ENCODE measurements at places on chromosomes 7 and 10.
A peak's percentile ranks its signal among the peaks of the same experiment; 100 is the strongest.

- no peak for DNase-seq
These were observed 16.4 kb downstream of the ARL4A start for GRCh38 chr7:12703881-12704280.

DNA sequence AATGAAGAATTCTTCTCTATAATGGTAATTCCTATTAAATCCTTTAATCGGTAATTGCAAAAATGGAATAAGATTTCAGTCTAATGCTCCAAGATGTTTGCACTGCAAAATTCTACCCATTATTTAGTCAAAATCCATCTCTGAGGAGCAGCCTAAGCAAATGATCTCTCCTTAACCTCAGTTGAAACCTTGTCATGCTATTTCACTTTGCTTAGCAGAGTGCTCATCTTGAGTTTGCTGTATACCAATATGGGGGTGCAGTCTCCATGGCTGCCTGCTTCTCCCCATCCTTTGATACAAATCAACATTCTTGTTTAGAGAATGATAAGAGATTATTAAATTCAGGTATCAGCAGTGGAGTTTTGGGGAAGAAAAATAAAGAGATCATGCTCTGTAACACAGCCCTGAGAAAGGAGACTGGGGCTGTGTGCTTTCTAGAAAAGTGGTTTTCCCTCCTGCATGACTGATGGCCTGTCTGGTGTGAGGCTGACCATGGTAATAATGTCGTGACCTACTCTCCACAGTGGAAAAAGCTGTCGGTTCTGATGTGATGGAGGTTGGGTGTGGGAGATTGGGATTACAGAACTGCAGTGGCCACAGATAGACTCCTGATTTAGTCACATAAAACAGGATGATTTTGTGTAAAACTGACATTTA lies 982.1 kb downstream of the NRG3 start:
- DNase-seq = no peak

DNA sequence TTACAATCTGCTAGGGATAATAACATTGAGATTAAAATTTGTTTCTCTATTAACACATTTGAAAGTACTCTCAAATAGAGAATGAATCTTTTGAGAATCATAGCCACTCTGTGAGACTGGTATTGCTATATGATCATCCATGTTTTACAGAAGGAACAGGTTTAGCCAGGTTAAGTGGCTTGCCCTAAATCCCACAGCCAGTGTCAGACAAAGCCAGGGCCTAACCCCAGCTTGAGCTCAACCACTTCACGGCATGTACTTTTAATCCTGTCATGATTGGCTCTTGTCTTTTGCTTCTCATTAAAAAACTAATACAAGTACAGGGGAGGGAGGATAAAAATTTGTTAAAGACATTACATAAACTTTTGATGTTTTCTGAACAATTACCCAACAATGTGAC lies 3.8 kb upstream of the ZNRF2 start:
- DNase-seq = no peak

- no peak for DNase-seq
These were observed 207.1 kb upstream of the ZNF32 start for GRCh38 chr10:43855667-43856210.

- DNase-seq = no peak
These were observed 106.4 kb upstream of the GSDME start for GRCh38 chr7:24863626-24864025.

- no peak for DNase-seq
These were observed 83.4 kb upstream of the SMNDC1 start for GRCh38 chr10:110387983-110388686.

DNA sequence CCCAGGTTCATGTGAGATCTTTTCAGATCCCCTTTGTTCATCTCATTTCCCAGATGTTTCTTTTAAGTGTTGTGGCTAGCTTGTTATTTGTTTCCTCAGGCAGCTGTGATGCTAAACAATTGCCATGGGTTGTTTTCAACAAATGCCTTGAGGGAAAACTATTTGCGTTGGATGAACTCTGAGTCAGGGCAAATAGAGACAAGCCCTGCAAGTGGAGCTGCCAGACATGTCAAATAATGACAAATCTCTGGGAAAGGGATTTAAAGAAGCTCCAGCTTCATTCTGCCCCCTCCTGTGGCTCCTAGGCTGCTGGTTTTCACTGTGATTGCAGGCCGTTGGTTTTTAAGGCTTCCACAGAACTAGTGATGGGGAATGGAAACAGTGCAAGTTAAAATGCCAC lies 272.4 kb upstream of the SP8 start:
- no peak for DNase-seq

- DNase-seq = no peak
These were observed 115.5 kb downstream of the FOXP2 start for GRCh38 chr7:114530057-114530611.

DNA sequence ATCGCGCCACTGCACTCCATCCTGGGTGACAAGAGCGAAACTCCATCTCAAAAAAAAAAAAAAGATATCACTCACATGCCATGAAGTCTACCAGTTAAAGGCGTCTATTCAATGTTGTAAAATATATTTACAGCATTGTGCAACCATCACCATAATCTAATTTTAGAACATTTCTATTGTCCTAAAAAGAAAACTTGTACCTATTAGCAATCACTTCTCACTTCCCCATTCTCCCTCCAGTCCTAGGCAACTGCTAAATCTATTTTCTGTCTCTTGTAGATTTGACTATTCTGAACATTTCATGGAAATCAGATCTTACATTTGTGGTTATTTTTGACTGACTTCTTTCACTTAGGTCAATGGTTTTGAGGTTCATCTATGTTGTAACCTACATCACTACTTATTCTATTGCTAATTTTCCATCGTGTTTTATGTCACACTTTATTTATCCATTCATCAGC lies 25.2 kb upstream of the OTUD1 start:
- no peak for DNase-seq

- no peak for DNase-seq
These were observed 6.2 kb downstream of the RHBDD2 start for GRCh38 chr7:75885036-75885435.

GRCh38 chr7:17552952-17553351 lies 254.5 kb downstream of the AHR start:
- no peak for DNase-seq

GRCh38 chr10:3747248-3747960 lies 37.6 kb downstream of the KLF6 start:
- DNase-seq = no peak

- no peak for DNase-seq
These were observed 21.8 kb downstream of the MRPS24 start for GRCh38 chr7:43847496-43847895.

DNA sequence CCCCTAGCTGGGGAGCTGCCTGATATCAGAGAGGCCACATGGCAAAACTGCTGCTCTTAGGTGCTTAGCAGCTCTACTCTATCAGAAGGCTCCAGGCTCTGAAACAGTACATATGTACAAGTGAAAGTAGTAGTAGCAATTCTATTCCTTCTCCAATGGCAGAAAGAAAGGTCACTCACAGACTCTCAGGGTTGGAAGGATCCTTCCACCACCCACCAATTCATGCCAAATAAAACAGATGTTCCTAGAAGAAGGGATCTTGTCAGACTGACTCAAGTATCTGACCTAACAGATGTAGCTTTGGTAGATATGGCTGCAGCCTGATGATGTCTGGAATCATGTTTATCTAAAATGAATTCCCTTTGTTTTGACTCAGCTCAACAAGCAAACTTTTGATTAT lies 8.0 kb upstream of the ALDH18A1 start:
- DNase-seq = no peak

- no peak for DNase-seq
These were observed 282.7 kb upstream of the SEMA3D start for GRCh38 chr7:85469446-85470010.

DNA sequence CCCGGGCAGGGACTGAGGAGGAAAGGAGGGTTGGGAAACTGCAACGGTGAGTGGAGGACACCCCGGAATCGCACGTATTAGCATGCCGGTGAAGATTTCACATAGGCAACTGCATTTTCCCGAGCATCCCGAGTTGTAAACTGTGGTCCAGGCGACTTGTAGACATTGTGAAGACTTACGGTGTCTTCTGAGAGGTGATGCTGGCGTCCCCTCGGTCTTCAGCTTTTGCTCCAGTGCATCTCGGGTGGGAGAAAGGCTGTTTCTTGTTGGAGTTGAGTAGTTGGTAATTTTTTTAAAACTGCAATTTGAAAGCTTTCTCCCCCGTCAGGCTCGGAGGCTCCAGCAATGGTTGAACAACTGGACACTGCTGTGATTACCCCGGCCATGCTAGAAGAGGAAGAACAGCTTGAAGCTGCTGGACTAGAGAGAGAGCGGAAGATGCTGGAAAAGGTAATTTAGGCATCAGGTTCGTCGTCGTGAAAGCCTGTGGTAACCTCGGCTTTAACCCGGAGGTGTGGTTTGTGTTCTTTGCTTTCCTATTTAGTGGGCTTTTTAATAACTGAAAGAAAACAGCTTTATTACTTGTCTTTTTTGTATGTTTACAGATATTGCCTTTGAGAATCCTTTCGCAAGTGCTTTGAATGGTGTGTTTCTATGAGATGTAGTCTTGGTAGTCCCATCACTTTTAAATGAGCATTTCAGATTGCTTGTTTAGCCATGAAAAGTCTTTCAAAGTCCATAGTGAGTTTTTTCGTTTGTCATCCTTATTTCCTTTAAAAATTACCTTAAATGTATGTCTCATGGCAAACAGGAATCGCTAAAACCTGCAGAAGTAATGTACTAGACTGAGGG lies 687 bp downstream of the HELLS start:
- DNase-seq = peak; percentile 15

- DNase-seq = no peak
These were observed 559.6 kb downstream of the GALNT17 start for GRCh38 chr7:71691538-71691937.

DNA sequence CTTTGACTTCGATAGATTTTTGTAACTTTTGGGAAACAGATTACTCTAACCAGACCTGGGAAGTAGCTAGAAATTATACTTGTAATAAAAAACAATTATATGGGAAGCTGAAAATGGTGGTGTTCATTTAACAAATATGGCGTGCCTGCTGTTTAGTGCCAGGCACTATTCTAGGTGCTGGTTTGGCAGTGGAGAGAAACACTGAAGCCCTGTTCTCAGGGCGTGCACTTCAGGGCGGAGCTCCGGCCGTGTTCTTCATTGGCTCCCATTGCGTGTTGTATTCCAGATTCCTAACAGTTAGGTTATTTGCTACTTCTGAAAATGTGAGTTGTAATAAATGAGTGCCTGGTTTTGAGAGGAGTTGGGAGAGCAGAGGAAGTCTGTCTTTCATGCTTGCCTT lies 38.6 kb downstream of the DNAJB6 start:
- DNase-seq = no peak

GRCh38 chr7:26550492-26550891 lies 258.8 kb downstream of the SNX10 start:
- no peak for DNase-seq

DNA sequence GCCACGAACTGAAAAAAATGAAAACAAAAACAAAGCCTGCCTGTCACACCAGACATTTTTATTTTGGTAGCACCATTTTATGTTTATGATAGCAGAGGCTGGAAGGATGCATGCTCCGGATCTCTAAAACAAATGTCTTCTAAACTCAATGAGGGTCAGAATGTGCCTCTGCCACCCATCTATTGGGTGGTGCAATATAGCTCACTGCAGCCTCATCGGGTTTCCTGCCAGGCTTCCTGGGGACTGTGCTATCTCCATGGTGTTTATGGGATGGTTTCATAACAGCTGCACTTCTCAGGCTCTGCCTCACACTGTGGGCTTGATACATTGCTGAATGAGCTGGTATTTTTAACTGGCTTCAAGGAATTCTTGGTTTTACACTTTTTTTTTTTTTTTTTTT lies 94.4 kb downstream of the ITIH5 start:
- DNase-seq = no peak

DNA sequence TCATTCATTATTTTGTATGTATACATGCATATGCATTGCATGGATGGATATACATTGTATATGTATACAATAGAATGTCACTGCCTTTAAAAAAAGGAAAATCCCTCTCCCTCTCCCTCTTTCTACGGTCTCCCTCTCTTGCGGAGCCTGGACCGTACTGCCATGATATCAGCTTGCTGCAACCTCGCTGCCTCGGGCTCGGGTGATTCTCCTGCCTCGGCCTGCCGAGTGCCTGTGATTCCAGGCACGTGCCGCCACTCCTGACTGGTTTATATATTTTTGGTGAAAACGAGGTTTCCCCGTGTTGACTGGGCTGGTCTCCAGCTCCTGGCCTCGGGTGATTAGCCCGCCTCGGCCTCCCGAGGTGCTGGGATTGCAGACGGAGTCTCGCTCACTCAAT lies 24.4 kb downstream of the IPMK start:
- DNase-seq = no peak

DNA sequence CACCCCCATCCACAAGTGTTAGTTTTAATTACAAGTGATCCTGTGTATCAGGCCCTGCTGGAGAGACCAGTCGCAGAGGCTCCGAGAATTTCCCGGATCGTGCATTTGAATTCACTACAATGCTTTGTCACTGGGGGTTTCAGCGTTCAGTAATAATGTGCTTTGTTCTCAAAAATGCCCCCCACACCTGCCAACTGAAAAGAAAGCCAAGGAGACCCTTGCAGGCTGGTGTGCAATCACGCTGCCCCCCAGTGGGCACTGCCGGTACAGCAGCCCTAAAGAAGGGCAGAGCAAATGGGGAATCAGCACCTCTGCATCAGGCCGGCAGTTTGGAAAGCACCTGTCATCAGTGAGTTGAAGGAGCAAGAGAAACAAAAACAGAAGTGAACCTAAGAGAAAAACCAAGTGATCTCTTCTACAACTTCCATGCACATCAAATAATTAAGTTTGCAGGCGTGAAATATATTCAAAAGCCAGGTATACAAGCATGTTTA lies 177.6 kb downstream of the PARD3 start:
- peak; percentile 72 for DNase-seq

DNA sequence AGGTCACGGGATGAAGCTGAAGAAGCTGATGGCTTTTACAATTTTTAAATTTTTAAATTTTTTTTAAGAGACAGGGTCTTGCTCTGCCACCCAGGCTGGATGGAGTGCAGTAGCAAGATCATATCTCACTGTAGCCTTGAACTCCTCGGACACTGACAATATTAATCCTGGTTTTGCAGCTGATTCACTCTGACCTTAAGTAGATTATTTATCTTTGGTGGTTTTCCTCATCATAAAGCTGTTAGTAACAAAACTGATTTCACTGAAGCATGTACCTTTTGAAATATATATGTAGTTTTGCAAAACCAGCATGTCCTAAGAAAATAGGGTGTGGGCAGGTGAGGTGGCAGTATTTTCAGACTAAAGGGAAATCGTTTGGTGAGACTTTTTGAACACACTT lies 56.0 kb downstream of the DYNC2I1 start:
- no peak for DNase-seq

- no peak for DNase-seq
These were observed 785.4 kb downstream of the IPMK start for GRCh38 chr10:57482259-57482658.

DNA sequence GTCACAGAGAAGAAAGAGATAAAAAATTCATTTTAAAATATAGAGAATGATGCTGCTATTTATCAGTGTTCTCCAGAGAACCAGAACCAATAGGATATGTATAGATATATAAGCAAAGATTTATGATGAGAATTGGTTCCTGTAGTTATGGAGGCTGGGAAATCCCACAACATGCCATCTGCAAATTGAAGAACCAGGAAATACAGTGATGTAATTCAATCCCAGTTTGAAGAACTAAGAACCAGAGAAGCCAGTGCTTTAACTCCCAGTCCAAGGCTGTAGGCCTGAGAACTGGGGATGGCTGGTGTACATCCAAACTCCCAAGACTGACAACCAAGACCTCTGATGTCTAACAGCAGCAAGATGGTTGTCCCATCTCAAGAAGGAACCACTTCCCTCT lies 192.9 kb upstream of the PLXDC2 start:
- DNase-seq = no peak

Measured in iPS-NIHi11 (cell line).